ENCODE measurements at places on chromosomes 6 and 20.

DNA sequence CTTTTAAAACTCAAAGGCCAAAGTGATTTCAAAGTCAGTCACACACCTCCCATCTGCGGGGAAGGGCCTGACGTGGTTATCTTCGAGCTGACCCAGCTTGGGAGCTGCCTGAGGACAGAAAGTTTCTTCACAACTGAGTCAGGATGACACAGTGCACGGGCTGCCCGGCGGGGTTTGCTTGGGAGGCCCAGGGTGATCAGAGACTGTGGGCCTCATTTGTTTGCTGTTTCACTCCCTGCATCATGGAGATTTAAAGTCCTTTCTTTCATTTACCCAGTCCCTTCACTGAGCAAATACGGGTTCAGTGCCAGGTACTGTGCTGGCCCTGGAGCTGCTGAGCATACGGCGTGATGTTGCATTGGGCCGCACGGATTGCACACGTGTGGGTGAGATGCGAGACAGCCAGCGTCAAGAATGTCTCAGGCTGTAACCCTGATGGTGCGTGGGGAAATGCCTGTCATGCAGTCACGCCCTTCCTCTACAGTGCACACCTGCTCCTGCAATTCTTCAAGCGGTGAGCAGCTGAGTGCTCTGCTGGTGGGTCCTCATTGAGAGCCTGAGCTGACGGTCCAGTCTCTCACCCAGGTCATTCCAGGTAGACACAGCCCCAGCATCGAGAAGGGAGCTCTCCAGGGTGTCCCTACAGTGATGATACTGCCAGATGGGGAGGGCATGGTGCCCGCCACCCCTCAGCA is 82.7 kb upstream of the PMEPA1 start:
- DNase-seq: no peak

DNA sequence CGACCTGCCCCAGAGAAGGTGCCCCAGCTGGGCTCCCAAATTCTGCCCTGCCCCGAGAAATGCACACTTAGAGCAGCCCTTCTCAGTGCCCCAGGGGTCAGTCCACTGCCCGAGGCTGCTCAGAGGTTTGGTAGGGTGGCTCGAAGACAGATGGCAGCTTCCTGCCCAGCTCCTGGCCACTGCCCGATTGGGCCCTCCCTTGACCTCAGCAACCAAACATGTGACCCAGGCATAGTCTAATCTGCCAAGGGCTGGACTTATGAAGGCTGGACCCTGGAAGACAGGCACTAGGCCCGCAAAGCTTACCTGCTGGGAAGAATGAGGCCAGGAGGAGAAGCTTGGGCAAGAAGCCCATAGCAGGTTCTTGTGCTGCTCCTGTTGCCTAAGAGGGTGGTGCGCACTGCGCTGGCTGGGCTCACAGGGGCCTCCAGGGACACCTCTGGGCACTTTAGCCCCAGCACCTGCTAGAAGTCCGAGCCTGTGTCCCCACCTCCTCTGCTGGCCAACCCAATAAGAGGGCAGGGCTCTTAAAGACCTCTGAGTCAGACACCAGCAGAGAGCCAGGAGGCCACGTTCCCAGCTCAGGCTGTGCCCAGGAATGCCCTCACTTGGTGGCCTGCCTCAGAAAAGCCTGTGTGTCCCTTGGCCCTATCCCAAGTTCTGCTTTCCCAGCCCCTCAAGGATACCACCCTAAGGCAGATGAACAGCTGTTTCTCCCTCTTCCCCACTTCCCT is 5.5 kb downstream of the SIGLEC1 start:
- no peak for DNase-seq

DNA sequence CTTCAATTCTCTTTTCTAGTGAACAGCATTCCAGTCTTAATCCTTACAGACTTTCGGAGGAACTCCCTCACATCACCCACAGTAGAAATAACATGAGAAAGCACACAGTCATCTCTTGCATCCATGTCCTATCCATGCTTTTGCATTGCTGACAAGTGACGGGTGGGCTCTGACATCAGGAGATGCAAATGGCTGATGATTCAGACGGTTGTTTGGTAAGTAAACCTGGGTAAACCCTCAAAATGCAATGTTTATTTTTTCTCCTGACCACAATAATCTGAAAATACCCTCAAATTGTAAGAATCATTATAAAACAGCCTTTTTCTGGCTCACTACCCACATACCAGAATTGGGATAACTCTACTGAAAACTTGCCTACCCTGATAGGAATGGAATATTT is 792.0 kb downstream of the MAFB start:
- no peak for DNase-seq

DNA sequence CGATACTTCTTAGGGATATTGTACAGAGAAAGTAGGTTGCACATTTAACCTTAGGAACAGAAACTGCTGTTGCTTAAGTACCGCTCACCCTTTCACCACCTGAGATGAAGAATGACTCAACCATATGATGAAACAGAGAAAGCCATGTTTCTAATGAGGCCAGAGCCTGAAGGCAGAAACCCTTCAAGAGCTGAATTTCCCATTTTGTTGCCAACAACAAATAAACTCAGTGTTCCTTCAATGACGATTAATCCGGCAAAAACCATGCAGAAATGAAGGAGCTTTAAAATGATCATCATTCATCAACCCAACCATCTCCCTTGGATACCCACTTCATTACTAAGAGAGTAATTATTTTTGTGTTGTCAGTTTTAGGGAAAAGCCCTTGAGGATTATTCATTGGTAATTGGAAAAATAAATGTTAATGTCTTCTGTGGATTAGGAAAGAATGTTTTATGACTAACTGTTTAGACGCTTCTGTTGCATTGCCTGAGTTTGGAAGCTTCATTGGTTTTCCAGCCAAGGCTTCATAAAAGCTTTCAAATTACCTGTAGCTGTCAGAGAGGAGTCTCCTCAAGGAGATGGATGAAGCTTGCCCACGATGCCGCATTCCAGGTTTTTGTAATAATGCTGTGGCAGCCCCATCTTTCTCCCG is 112.1 kb upstream of the IYD start:
- DNase-seq: no peak

DNA sequence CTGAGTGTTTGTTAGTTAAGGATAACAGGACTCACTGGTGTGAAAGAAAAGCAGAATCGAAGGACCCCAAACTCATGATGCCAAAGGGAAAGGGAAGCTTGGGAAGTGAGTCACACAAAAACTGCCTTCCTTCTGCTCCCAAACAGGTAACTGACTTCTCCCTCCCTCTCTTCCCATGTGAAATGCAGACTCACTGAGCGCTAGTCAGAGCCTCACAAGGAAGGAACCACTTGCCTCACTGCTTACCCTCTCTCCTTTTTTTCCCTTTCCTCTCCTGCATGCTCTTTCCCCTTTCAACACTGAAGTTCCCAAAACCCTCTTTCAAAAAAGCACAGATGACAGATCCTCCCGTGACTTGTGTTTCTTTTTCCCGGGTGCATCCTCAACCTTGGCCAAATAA is 56.4 kb downstream of the LYRM4 start:
- DNase-seq: no peak

DNA sequence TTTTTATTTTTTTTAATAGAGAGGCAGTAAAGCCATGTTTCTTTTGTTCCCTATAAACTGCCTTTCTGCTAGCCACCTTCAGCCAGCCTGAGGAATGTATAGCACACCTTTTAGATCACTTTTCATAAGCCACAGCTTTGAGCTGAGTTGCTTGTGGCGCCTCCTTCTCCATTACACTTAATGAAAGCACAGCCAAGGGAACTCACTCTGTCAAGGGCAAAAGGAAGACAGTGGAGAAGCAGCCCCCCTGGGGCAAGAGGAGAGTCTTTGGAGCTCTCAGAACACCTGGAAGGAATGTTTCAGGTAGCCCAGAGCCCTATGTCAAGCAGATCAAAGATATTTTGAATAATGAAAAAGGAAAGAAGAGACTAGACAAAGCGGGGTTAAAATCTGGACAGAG is 235.1 kb downstream of the CLIC5 start:
- DNase-seq: no peak

DNA sequence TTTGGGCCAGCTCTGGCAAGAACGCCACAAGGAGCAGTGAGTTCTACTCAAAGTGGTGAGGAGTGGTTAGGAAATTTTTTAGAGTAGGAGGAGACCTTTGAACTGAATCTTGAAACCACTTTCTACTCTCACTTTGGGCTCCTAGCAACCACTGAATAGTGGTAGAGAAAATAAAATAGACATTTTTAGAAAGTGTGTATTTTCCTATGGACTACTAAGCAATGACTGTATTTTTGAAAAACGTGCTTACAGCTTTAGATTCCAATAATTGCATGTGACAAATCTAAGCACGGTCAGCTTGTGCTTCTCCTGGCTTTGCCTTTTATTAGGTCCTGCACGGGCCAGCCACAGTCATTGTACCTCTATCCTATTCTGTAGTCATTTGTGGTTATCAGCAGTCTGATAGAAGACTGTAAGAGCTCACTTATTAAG is 8.7 kb upstream of the IFNGR1 start:
- DNase-seq: no peak

DNA sequence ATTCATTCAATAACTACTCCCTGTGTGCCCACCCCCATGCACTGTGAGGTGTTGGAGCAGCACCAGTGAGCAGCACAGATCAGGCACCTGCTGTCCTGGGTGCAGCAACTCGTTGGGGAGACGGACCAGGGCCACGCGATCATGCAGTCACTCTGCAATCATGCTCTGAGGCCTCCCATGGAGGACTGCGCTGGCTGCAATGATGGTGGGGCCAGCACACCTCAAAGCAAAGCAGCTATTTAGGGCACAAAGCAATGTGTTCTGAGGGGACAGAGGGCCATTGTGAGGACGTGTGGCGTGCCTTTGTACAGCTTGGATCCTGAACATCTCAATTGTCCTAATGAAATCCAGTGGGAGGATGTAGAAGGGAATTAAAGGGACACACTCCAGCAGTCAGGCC is 41.0 kb upstream of the MPC1 start:
- DNase-seq: no peak

Measured in sciatic nerve (tissue), 2 donors.